ENCODE measurements at places on chromosomes 6 and 20.

- no peak for DNase-seq
Observed at GRCh38 chr20:63058696-63059335, 52.1 kb upstream of the BHLHE23 start.

- no peak for DNase-seq
Observed at GRCh38 chr6:93036835-93037234, 382.5 kb downstream of the EPHA7 start.

DNA sequence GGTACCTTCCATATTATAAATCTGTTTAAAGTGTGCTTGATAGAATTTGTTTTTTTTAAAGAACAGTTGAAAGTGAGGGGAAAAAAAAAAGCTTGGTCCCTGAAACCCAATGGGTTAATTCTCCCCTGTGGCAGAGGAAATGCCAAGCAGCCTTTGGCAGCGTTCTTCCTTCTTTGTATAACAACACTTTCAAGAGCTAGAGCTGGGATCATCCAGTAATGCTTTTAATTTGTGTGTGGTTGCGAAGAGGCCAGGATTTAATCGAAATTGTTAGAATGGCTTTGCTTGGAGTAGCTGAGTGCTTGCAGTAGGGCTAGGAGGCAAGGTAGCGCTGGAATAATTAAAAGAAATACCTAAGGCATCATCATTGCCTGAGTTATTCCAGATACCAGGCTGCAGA lies 692.0 kb downstream of the DHX35 start:
- no peak for DNase-seq

DNA sequence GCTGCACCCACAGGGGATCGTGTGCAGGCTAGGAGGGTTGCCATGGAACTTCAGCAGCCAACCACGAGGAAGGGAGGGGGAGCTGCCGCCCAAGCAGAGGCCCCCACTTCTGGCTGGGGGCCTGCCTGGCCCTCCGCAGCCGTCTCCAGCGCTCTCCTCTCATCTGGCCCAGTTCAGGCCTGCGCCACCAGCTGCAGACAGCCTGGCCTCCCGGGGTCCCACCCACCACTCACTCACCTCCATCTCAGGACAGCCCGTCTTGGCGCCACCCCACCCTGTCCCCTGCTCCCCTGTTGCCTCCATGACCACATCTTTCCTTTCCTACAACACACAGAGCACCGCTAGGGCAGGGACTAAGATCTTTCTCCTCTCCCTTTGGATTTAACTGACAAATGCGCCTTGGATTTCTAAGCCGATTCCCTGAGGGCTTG lies 98.7 kb downstream of the ANKRD60 start:
- no peak for DNase-seq

DNA sequence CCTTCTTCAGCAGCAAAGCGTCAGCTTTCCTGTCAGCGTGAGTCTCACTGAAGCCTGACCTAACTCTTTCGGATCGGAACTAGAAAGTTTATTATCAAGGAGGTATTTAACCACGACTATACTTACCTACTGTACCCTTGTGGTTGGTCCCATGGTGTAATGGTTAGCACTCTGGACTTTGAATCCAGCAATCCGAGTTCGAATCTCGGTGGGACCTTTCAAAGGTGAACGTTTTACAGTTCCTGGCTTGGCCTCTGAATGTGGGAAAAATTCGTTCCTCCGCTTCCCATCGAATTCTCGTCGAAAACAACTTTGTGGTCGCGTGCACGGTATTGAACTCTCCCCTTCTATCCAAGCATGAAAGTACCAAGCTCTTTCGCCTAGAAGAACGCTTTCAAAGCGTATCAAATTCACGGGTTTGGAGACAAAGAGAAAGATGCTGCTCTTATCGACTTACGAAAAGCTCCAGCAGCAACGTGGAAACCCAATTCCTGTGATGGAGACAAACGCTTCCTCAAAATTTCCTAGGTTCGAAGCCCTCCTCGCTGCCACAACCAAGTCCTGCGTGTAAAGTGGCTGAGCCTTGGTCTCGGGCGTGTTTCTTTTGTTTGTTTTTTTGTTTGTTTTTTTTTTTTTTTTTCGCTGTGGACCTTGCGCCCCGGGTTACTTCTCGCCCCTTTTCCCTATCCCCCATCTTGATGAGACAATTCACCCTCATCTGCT lies 63.7 kb downstream of the GPX5 start:
- no peak for DNase-seq

DNA sequence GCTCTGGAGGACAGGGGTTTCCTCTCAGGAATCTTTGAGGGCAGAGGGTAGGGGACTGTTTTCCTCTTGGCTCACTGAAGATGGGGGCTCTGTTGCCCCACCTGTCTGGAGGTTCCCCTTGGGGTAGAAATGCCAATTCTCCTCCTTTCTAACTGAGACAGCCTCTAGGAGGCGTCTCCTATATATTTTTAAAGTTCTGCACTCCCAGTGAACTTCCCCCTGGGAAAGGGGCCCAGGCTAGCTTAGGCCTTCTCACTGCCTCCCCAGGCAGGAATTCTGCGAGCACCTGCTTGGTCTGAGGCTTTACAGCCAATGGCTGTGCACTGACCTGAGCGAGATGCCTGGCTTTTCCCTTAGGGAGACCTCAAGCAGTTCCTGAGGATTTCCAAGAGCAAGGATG lies 24.8 kb upstream of the SRF start:
- no peak for DNase-seq

DNA sequence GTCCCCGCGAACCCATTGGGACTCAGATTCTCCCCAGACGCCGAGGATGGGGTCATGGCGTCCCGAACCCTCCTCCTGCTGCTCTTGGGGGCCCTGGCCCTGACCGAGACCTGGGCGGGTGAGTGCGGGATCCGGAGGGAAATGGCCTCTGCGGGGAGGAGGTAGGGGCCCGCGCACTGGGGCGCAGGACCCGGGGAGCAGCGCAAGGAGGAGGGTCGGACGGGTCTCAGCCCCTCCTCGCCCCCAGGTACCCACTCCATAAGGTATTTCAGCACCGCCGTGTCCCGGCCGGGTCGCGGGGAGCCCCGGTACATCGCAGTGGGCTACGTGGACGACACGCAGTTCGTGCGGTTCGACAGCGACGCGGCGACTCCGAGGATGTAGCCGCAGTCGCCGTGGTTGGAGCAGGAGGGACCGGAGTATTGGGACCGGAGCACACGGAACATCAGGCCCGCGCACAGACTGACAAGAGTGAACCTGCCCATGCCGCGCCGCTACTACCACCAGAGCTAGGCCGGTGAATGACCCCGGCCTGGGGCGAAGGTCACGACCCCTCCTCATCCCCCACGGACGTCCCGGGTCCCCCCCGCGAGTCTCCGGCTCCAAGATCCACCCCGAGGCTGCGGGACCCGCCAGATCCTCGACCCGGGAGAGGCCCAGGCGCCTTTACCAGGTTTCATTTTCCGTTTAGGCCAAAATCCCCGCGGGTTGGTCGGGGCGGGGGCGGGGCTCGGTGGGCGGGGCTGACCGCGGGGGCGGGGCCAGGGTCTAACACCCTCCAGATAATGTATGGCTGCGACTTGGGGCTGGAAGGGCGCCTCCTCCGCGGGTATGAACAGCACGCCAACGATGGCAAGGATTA lies 15.7 kb upstream of the HLA-A start:
- peak; percentile 47 for DNase-seq

DNA sequence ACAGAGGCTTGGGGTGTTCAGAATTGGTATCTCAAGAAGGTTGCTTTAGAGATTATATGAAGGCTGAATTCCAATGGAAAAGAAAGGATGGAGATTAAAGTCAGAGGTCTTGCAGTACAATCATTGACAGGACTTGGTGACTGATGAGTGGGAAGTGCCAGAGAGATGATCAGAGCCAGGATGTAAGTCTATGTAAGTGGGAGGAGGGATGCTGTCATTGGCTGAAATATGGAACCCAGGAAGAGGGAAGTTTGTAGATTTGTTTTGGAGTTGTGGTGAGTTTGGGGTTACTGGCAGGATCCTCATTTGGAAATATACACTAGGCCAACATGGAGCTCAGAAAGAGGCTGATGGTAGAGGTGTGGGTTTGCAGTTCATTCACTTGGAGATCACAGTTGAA lies 23.8 kb upstream of the TNFAIP3 start:
- DNase-seq = no peak

GRCh38 chr6:91155129-91155785 lies 568.4 kb upstream of the MAP3K7 start:
- no peak for DNase-seq

GRCh38 chr6:5285081-5285480 lies 23.8 kb downstream of the FARS2 start:
- no peak for DNase-seq

GRCh38 chr6:148517470-148517869 lies 174.8 kb downstream of the SASH1 start:
- no peak for DNase-seq

- no peak for DNase-seq
Observed at GRCh38 chr6:79081663-79082062, 3.6 kb upstream of the PHIP start.

- no peak for DNase-seq
Observed at GRCh38 chr6:98498144-98498775, 336.1 kb upstream of the POU3F2 start.

- no peak for DNase-seq
Observed at GRCh38 chr6:169112483-169113320, 140.9 kb downstream of the THBS2 start.
